ENCODE measurements at places on chromosomes 4 and X. TPM values are rescaled to one million over a fixed set of nuclear protein-coding genes. Genes with fewer than 3 reads are reported as not detected.

The CXCL5 gene
- not detected for total RNA-seq

The OPRPN gene
- total RNA-seq = not detected

- no peak for ATAC-seq
Observed at GRCh38 chrX:22234380-22234779, 38.3 kb upstream of the CBLL2 start.

GRCh38 chr4:123813901-123814300 is 417.3 kb downstream of the SPRY1 start:
- no peak for ATAC-seq

GRCh38 chr4:141625023-141625422 is 11.4 kb upstream of the IL15 start:
- no peak for ATAC-seq

All from activated T-helper 17 cell treated with anti-CD3 and anti-CD28 coated beads, Interleukin-2, amount 50 U/mL, for 72 hours (primary cell).